ENCODE measurements at places on chromosomes 7 and 10. TPM values are rescaled to one million over a fixed set of nuclear protein-coding genes. Genes with fewer than 3 reads are reported as not detected.

- no peak for DNase-seq
Measured at GRCh38 chr7:2613098-2613930, 18.5 kb upstream of the TTYH3 start.

GRCh38 chr7:37901890-37902524 lies 14.6 kb downstream of the SFRP4 start:
- no peak for DNase-seq

GRCh38 chr7:103989785-103990767 lies 618 bp upstream of the RELN start:
- DNase-seq: peak; percentile 17

The PTPN20 gene
- 3.2 TPM for polyA plus RNA-seq

The TMEM236 gene
- 0.24 TPM for polyA plus RNA-seq

The IDI2 gene
- not detected for polyA plus RNA-seq

The CASP7 gene
- polyA plus RNA-seq: 26.3 TPM

The NPSR1 gene
- polyA plus RNA-seq: not detected

The RADIL gene
- polyA plus RNA-seq: 2.2 TPM

All from renal pelvis (tissue), 12 donors.